ENCODE measurements at places on chromosomes 1 and 21.
A peak's percentile ranks its signal among the peaks of the same experiment; 100 is the strongest.

DNA sequence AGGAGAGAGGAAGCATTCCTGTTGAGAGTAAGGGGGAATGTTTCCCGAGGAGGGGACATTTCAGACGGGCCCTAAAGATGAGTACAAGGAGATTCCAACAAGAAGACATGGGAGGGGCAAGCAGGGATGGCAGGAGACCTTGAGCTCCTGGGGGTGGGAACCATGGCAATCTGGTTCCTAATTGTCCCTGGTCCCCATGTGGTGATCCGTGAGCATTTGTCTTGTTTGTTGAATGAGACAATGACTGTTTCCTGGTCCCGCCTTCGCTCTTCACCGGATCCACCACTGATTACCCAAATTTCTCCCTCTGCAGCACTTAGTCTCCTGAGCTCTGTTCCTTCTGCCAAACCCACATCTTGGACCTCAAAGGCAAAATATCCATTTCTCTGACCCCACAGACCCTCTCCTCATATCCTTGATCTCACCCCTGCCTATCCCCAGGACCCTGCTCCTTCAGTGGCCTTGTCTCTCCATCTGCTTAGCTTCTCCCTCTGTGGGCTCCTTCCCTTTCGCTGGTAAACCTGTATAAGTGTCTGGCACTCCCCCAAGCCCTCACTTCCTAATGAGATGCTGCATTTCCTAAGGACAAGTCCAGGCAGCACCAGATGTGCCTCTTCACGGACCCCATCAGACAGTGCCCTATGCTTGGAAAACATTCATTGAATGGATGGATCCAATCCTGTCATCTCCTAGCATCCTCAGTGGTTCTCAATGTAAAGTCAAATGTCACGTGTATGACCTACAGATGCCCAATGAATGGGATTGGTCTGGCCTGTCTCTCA lies 8.3 kb upstream of the CSF1 start:
- no peak for DNase-seq

GRCh38 chr1:28322194-28322593 lies 6.6 kb upstream of the MED18 start:
- no peak for DNase-seq

DNA sequence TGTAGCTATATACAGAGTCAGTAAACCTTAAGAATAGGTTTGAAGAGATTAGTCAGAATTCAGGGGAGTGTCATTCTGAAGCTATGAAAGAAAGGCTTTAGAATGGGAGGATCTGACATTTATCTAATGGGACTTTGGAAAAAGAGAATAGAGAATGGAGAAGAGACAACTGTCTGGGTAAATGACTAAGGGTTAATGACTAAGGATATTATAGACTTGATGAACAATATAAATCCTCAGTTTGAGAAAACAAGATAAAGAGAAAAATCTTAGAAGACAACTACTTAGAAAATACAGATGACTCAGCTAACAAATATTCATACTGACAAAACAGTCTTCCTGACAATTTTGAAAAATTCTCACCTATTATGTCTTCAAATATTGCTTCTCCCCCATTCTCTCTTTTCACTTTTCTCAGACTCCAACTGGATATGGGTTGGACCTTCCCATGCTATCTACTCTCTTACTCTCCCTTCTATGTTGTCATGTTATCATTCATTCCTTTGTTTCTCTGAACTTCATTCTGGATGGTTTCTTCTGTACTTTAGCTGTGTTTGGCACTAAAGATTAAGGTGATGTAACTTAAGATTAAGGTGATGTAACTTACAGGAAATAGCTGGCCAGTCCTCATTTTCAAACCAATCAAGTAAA lies 20.4 kb downstream of the SLC16A1 start:
- DNase-seq: peak; percentile 77

- DNase-seq: peak; percentile 18
These were observed 76.8 kb upstream of the DNAJC6 start for GRCh38 chr1:65232461-65232990.

- no peak for DNase-seq
These were observed 1.2 kb downstream of the GAS5 start for GRCh38 chr1:173866413-173867115.

GRCh38 chr1:167934426-167935215 lies 1.9 kb upstream of the DCAF6 start:
- peak; percentile 13 for DNase-seq

DNA sequence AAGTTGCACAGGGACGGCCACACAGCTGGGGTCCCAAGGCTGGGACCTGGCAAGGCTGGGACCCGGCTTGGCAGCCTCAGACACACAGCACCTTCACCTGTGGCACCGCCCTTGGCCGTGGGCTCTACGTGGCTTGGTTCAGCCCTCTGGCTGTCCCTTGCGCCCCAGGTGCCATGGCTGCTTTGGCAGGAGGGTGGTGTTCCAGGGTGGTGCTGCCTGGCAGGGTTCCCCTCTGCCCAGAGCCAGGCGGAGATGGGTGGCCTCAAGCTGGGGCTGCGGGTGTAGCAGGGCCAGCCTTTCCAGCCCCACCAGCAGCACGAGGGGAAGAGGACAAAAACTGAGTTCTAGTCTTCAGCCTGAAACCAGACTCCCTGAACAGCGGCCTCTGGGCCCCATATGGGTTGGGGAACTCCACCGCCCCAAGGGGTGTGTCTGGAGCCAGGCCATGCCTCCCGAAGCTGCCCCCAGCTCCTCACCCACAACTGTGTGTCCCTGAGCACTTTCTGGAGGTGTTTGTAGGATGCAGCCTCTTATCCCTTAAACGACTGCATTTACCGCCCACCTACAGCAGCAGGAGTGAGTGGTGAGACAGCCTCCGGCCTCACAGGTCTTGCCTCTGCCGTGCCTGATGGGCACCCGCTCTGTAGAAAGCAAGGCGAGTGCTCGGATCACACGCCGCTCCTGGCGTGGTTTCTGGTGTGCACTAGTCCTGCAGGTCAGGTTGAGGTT lies 92.3 kb downstream of the PDE9A start:
- no peak for DNase-seq

- no peak for DNase-seq
These were observed 106.4 kb downstream of the TBX19 start for GRCh38 chr1:168386949-168387586.

GRCh38 chr1:171742577-171742922 lies 685 bp upstream of the VAMP4 start:
- peak; percentile 46 for DNase-seq

- no peak for DNase-seq
These were observed 41.6 kb upstream of the TMEM52 start for GRCh38 chr1:1960480-1961196.

DNA sequence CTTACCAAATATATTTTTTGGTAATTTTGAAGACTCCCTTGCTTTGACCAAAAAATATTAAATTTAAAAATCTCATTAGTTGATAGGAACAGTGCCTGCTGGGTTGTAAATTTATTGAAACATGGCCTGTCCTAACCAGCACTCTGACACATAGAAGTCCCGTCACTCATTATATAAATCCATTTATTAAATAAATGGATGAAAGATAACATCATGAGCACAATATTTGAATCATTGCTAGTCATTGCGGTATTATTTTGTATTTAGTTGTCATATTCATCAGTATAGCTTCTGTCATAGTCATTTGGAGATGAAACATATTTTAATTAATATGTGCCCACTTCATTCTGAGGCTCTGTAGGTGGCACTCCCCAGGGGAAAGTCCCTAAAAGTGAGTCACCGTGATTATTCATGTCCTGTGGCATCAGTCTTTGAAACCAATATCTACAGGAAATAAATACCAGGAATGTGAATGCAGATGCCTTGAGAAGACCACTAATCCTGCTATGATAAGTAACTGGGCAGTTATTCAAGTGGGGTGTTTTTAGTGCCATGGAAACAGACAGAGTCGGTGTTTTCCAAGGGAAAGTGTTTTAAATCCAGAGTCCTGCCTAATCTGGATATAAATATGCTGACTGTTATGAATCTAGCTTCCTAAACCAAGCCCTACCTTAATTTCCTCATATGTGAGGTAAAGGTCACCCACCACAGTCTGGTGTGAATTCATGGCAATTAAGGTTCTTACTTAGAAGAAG lies 302.0 kb downstream of the DUSP10 start:
- peak; percentile 98 for DNase-seq

- peak; percentile 95 for DNase-seq
These were observed 29.2 kb downstream of the EPHB2 start for GRCh38 chr1:22739648-22740385.

- DNase-seq: peak; percentile 79
These were observed 219.5 kb downstream of the TPR start for GRCh38 chr1:186155594-186155993.

DNA sequence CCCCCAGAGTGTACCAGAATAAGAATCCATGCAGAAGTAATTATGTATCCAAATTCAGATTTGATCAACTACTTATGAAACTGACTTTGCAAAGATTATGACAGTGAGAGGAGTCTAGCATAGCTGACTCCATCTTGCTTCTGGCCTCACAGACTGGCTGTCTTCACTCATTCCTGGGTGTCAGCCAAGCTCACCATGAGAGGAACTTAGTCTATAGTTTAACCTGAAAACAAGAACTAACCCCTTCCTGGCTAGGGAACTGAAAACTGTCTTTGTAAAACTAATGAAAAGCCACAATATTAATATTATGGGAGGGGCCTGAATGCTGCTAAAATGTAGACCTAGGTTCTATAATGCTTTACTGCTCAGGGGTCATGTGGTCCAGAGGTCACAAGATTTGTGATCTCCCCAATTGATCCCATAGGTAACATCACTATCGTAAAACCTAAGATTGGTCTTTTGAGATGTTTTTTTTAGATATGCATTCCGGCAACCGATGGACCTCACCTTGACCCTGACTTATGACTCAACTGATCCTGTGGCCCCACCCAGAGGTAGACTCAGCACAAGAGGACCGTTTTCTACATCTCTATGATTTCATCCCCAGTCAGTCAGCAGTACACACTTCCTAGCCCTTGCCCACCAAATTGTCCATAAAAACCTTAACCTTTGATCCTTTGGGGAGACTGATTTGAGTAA lies 55.2 kb downstream of the ATP1B1 start:
- no peak for DNase-seq

- DNase-seq: no peak
These were observed 60.2 kb downstream of the DMRTB1 start for GRCh38 chr1:53519421-53519820.

DNA sequence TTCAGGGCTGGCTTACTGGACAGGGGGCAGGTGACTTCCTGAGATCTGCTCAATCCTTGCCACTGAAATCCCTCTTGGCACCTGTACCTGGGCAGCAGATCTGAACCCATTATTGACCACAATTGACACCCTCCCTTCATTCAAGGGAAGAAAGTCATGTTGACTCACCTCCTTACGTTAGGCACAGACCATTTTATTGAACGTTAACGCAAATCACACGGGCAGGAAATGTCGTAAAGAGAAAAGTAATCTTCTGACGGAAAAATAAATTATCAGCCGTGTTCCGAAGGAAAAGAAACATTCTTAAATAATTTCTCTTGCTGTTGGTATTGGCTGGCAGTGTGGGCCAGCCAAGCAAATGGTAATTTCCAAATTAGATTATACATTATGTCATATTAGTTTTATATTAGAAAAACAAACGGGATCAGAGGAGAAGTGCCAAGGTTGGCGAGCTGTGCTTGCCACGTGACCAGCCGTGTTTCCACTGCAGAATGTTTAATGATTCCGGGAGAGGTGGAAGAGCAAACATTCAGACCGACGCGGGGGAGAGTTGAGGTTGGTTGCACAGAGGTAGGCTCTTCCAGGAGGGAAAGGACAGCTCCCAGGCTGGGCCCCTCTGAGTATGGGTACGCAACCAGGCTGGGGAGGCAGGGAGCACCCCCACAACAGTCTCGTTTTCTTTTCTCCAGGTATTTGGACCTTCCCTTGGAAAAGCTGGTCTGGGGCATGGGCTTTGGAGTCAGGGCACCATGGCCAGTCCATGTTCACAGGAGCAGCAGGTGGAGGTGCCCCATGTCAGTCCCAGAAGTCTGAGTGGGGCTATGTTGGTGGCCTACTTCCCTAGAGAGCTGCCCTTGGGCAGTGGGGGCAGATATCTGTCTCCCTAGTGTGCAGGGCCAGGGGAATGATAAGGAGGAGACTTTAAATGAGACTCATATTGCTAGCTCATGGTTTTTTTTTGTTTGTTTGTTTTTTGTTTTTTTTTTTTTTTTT lies 121.1 kb downstream of the FOXD2 start:
- DNase-seq: no peak

DNA sequence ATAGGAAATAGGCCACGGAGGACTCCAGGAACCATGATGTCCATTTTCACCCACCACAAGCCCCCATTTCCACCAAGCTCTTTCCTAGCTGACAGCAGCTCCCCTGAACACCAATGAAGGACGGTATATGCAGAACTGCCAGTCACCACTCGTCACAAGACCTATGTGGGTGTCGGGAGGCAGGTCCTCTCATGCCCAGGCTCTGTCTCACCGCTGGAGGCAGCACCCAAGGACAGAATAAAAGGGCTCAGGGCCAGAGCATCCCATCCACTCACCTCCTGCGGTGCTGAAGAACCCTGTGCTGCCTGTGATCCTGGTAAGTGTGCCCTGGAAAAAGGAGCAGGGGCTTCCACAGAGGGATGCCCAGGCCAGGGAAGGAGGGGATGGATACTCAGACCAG lies at the start of gene LCE1F:
LCE1F (plus strand) TSS at position 266 of the 400 bp plus-strand sequence. CDS start 1,232 bp downstream, outside the sequence.
- DNase-seq: no peak

DNA sequence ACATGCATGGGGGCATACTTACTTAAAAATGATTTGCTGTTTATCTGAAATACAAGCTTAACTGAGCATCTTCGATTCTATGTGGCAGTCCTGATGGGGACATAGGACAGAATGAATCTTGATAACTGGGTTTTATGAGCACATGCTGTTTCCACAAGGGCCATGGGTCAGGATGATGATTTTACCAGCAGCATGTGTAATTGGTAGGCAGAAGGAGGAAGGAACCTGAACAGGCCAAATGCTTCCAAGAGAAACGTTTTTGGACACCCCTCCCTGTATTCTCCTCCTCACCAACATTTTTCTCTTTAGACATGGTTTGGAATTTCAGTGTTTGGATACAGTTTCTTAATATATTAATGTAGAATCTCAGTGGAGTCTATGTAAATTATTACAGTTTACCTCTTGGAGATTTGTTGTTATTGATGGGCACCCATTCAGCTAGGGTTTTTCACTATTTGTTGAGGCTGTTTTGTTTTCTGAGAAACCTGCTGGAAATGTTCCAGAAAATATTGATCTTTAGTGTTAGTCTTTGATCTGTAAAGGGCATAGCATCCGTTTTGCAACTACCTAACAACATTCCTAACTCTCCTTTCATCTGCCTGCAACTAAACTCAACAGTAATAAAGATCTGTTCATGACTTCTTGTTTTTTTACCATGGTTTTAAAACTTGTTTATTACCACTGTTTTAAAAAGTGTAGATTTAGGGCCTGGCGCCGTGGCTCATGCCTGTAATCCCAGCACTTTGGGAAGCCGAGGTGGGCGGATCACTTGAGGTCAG lies 42.0 kb downstream of the TBCE start:
- no peak for DNase-seq

- DNase-seq: no peak
These were observed 95.5 kb downstream of the NGF start for GRCh38 chr1:115242543-115242942.

GRCh38 chr1:3293563-3294080 lies 160.8 kb upstream of the ARHGEF16 start:
- no peak for DNase-seq

All from fibroblast of skin of right quadriceps (primary cell).